Naive B cell (primary cell): ENCODE measurements at places on chromosomes 1 and 21. TPM values are rescaled to one million over a fixed set of nuclear protein-coding genes. Genes with fewer than 3 reads are reported as not detected.
A peak's percentile ranks its signal among the peaks of the same experiment; 100 is the strongest.

Gene OR2M3
- polyA plus RNA-seq: not detected

GRCh38 chr1:223667484-223668182, 2.1 kb upstream of the CAPN8 start:
- DNase-seq: no peak
- no peaks in the 10 kb centered on the region for H3K4me1 ChIP-seq
- no peak overlapping the region for H3K27ac ChIP-seq
- H3K27me3 ChIP-seq: peaks cover 35% of the 10 kb centered on the region
- no peaks in the 10 kb centered on the region for H3K36me3 ChIP-seq

GRCh38 chr1:87147851-87148250, 180.8 kb upstream of the LMO4 start:
- H3K27ac ChIP-seq: no peak overlapping the region
- peaks cover 31% of the 10 kb centered on the region for H3K27me3 ChIP-seq
- H3K4me1 ChIP-seq: peaks cover 15% of the 10 kb centered on the region

GRCh38 chr21:43766734-43767497, 9.2 kb downstream of the CSTB start:
- peaks cover 8% of the 10 kb centered on the region for H3K4me1 ChIP-seq
- H3K27ac ChIP-seq: no peak overlapping the region
- peaks cover 6% of the 10 kb centered on the region for H3K27me3 ChIP-seq
- DNase-seq: no peak
- no peaks in the 10 kb centered on the region for H3K36me3 ChIP-seq

- DNase-seq: no peak
- H3K27ac ChIP-seq: no peak overlapping the region
- peak overlapping the region; percentile 85 for H3K4me3 ChIP-seq
- peaks cover 42% of the 10 kb centered on the region for H3K4me1 ChIP-seq
- peaks cover 60% of the 10 kb centered on the region for H3K27me3 ChIP-seq
- H3K36me3 ChIP-seq: no peaks in the 10 kb centered on the region
Measured at GRCh38 chr1:112502826-112503225, 5.9 kb upstream of the WNT2B start.

- peaks cover 4% of the 10 kb centered on the region for H3K4me1 ChIP-seq
- no peak overlapping the region for H3K4me3 ChIP-seq
- H3K27me3 ChIP-seq: peaks cover 6% of the 10 kb centered on the region
- H3K27ac ChIP-seq: no peak overlapping the region
- DNase-seq: no peak
Measured at GRCh38 chr1:41983451-41983850, 64.7 kb upstream of the HIVEP3 start.

DNA sequence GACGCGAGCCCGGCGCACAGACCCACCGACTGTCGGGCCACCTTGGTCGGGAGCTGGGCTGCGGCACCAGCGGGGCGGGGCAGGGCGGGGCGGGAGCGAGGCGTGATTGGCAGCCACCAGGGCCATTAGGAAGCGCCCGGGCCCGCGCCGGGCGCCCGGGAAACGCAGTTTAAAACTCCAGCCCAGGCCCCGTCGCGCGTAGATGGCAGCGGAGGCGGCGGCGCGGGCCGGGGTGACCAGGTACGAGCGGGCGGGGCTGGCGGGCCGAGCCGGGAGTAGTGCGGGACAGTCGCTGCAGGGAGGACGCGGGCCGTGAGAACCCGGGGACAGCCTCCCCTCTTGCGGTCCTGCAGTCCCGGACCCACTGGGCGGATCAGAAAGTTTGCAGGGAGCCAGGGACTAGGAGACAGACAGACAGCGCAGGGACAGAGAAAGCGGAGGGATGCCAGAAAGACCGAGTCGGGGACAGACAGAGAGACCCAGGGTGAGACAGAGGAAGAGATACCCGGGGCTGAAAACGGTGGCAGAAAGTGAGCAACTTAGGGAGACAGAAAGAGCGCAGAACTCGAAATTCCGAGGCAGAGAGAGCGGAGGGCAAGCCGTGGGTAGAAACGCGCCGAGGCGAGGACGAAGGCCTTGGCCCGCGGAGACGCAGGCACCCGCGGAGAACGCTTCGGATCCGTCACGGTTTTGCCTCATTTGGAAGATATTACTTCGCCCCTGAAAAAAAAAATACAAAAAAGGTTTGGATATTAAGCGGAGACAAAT, at the start of gene DMBX1:
DMBX1 (plus strand) TSS at position 199 of the 768 bp plus-strand sequence. CDS start 17,175 bp downstream, outside the sequence.
- peak within 1 kb of the TSS; percentile 92 for H3K4me3 ChIP-seq
- no peaks in the 10 kb centered on the region for H3K36me3 ChIP-seq
- H3K4me1 ChIP-seq: peaks cover 33% of the 10 kb centered on the region
- peak within 1 kb of the TSS; percentile 29 for H3K27ac ChIP-seq
- DNase-seq: no peak

DNA sequence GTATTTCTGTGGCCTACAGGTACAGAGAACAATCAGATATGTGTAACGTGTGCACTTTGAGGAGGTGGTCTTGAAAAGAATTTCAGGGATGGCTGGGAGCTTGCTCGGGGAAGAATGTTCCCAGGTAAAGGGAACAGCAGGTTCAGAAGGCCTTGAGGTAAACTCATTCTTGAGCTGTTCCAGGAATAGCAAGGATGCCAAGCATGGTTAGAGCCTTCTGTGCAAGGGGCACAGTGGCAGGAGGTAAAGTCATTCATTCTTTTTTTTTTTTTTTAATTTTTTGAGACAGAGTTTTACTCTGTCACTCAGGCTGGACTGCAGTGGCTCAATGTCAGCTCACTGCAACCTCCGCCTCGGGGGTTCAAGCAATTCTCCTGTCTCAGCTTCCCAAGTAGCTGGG, 10.0 kb downstream of the UBE4B start:
- no peak overlapping the region for H3K4me3 ChIP-seq
- peaks cover 3% of the 10 kb centered on the region for H3K36me3 ChIP-seq
- H3K4me1 ChIP-seq: peaks cover 21% of the 10 kb centered on the region
- no peak overlapping the region for H3K27ac ChIP-seq
- no peaks in the 10 kb centered on the region for H3K27me3 ChIP-seq
- no peak for DNase-seq
